ENCODE measurements at places on chromosomes 4 and X.

DNA sequence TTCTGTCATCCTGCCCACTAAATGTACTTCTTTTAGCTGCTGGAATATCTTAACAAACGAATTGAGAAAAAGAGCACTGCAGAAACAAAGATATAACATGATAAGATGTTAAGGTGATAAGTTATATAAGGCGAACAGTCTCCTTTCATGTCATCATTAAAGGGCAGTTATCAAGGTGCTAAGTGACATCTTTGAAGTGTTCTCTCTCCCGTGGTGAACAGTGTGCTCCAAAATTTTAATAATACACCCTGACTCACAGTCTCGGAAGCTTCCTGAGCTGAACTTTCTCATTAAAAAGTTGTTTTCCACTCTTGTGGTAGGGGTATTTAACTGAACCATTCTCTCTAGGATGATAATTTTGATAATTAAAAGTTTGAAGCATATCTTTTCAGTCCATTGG, 61.6 kb downstream of the PLS3 start:
- DNase-seq: no peak

- no peak for DNase-seq
Observed at GRCh38 chr4:12165616-12166015, 736.9 kb upstream of the HS3ST1 start.

- DNase-seq: no peak
Observed at GRCh38 chr4:160353548-160353947, 1250.7 kb downstream of the RAPGEF2 start.

DNA sequence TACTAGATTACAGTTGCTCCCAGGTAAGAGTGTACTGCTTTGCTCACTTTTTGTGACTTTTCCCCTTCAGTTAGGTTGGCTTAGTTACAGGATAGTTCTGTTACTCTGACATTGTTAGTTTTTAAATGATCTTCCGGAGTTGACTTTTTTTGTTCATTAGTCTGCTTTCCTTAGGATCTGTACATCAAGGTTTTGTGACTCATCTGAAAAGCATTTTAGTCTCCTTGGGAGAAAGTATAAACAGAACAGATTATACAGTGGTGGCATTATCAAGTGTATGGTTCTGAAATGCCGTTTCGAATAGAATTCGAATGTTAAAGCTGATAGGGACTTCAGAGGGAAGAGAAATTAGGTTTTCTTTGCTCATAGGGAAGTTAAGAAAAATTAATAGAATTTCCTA, 63.3 kb downstream of the USP9X start:
- DNase-seq: no peak

DNA sequence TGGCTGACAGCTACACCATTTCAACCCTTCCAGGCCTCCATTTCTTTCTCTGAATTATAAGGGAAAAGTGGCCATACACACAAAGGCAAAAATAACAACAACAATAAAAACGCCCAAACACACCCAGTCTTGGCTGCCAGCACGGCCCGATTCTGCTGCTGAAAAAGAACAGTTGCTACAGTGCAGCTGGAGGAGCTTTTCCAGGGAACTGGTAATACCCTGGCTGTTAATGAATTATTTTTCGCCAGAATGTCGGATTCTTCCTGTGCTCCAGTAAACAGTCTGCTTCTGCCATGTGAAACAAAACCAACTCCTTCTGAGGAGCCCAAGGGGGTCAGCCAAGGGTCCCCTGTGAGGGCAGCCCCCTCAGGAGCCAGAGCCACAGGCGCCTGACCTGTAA, 6.6 kb downstream of the RAI2 start:
- no peak for DNase-seq

DNA sequence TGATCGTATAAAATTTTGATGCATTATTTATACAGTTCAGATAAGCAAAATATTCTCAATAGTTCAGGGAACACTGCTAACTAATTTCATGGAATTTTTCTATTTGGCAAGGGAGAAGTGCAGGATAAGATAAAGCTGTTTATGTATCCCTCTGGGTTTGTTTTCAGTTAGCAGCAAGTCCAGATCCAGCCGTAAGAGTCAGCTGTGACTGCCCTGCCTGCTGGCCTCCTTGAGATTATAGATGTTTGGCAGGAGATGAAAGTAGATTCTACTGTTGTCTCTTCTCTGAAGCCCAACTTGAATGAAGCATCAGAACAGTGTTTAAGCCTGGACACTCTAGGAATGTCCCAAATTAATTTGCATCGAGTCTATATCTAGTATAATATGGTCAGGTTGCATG, 29.5 kb downstream of the ANTXR2 start:
- DNase-seq: no peak

- no peak for DNase-seq
Observed at GRCh38 chrX:87728024-87728423, 210.4 kb downstream of the KLHL4 start.

GRCh38 chrX:17053502-17053901, 107.0 kb downstream of the REPS2 start:
- DNase-seq: no peak

- no peak for DNase-seq
Observed at GRCh38 chr4:35970366-35970960, 273.9 kb downstream of the ARAP2 start.

DNA sequence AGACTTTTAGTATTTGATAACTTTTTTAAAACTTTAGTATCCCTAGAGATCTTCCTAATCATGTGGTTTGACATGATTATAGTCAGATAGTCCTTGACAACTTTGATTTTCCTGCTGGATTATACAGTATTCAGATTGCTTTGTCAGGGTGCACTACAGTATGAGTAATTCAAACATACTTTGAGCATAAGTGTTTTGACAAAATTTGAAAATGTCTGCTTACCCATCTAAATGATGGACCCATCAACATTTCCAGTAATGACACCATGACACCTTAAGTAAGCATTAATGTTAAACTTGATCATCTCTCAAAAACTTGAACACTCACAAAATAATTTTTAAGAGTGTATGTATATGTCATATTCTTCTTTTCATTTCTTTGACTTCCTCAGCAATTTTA, 514.5 kb upstream of the SMIM31 start:
- no peak for DNase-seq

GRCh38 chrX:51487960-51488267, 8.5 kb downstream of the NUDT11 start:
- DNase-seq: no peak

DNA sequence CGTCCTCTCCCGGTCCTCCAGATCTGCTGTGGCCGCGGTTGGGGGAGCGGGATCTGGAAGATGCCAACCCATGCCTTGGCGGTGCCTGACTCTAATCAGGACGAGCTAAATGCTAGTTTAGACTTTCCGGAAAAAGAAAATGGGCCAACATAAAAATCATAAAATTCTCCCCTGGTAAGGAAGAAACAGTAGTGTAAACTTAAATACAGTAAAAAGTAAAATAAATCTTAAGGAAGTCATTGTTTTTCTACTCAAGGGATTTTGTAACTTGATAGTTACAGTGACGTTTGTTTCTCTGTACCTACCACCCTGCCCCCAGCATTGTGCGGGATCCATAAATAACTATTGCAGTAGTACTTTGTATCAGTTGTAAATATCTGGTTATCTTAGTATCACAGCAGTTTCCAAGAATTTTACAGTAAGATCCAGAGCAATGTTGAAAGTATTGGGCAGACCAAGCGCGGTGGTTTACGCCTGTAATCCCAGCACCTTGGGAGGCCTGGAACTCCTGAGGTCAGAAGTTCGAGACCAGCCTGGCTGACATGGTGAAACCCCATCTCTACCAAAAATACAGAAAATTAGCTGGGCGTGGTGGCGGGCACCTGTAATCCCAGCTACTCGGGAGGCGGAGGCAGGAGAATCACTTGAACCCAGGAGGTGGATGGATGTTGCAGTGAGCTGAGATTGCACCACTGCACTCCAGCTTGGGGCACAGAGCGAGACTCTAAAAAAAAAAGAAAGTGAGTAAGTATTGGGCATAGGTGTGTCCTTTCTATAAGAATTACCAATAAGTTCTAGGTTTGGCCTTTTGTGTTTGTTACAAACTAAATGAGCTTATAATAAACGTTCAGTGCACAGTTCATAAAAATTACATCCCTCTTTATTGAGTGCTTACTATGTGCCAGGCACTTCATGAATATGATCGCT, 1.0 kb upstream of the PLA2G12A start:
- no peak for DNase-seq

DNA sequence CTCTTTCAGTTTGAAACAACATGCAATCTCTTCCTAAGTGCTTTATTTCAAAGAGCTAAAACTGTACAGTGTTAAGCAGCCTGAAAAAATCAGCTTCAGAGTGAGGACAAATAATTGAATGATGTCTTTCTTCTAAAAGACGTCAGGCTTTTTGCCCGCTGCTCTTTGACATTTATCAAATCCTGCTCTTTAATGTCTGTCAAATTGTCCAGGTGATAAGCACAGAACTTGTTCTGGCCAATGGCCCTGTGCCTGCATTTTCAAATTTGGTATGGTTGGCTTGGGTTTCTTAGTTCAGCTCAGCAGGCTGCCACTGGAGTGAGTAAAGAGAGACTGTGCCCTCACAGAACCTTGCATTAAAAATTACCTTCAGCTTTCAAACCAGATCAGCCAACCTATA, 712.9 kb upstream of the LCORL start:
- DNase-seq: no peak

DNA sequence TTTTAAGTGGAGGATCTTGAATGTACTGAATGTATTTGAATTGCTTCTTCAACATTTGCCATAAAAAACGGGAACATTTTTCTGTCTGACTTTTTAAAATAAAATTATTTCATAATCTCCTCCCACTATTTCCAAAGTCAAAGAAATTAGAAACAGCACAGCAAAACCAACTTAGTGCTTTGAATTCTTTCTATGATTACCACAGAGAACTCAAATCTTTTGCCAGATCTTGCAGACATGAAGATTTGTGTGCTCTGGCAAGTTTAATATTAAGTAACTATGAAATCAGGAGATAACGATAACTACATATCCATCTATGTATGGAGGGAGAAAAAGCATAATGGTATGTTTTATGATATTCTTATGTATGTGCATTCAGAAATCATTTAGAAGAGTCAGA, 982.2 kb downstream of the PCDH7 start:
- no peak for DNase-seq

- DNase-seq: no peak
Observed at GRCh38 chrX:41799661-41800060, 75.7 kb downstream of the GPR82 start.

DNA sequence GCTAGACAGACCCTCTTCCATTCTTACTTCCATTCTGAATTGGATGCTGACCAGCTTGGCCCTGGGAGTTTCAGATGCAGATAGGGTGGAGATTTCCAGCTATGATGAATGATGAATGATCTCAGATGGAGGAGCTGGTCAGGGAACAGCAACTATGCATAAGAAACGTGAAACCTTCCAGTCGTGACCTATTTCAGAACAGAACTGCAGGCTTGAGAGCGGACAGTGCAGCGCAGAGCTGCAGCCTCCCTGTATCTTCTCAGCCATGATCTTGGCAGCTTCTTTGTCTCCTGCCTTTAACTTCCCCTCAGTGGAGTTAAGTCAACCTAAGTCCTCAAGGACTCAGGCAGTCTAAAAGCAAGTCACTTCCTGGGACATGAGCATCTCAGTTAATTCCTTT, 43.3 kb upstream of the HAND2 start:
- no peak for DNase-seq

DNA sequence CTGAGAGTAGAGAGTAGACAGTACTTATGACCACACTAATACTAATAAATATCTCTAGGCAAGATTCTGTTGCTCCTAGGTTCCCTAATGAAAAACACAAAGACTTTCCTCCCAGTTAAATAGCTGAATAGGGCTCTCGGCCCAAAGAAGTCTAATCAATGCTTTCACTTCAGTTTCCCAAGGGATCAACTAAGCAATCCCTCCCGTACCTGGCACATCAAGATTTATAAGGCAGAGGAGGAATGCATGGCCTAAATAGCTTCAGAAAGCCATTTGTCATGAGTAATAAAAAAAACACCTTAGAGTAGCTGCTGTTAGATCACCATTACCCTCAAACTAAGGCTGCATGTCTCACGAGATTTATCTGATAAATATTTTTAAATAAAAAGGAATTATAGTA, 56.8 kb upstream of the EXOC1L start:
- DNase-seq: no peak

DNA sequence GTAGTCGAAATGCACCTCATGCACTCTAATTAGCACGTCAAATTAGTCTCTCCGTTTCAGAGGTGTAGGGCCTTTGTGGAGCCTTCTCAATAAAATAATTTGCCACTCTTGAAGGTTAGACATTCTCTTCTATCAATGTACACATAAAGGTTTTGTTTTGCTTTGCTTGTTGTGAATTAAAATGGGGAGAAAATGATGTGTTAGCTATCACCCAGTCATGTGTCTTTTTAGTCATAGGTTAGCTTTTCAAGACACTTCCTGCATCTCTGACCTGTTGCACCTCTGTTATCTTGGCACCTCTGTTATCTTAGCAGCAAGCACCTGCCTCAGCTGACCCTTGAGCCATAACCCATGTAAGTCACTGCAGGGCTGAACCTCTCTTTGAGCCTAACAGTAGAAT, 936 bp downstream of the TMEM144 start:
- DNase-seq: no peak

Measured in activated naive CD4-positive, alpha-beta T cell treated with Interleukin-2 at 50 U/mL for 16 hours (primary cell).